ENCODE measurements at places on chromosomes 12 and 14.

- no peak for DNase-seq
Observed at GRCh38 chr14:38718519-38718918, 384.5 kb downstream of the SEC23A start.

DNA sequence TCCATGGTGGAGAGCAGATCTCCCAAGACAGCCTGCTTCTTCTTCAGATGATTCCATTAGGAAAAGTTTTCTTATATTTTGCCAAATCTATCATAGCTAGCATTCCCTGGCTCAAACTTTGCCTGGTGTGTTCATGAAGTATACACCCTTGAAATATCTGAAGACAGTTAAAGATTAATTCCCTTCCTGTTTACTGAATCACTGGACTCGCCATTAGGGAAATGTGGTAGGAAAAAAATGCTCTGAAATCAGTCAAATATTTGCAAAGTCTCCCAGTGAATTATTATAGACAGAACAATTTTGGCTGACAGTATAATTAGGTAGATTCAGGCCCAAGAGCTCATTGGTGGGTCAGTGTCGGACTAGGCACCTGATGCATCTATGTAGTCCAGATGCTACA, 86.5 kb downstream of the PDZRN4 start:
- DNase-seq: no peak

DNA sequence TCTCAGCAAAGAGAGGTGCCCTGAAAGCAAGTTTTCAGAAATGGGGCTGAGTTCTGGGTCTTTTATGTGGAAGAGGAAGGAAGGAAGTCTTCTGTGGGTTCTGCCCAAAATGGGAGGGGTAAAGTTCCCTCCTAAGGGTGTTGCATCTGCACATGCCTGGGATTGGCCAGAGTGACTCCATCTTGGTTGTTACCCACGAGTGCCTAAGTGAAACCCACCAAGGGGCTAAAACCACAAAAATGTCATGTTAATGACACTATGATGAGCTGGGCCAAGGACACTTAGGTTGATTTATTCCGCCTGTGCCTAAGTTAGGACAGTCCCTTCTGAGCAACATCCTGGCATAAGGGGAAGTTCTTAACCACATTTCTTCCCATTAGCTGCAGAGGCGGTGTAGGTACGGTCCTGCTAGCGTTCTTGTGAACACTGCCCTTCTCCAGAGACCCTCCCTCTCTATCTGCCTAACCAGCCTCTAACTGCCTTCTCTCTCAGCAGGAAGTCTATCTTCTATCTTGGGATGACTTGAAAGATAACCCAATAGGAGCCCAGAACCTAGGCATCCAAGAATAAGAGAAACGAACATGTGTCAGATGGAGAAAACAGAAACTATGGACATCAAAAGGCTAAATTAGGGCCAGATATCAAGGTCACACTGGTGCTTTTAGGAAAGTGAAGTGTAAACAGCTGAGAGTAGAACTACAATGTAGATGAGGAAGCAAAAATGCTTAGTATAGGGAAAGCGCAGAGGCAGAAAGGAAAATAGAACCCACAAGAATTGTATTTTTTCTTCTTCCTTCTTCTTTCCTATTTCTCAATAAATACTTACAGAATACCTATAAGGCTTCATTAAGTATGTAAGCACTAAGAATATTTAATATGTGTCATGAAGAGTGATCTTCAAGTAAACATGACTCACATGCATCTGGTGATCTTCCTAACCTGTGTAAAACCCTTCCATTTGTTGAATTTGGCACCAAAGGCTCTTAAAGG, 104.2 kb upstream of the AMN1 start:
- no peak for DNase-seq

DNA sequence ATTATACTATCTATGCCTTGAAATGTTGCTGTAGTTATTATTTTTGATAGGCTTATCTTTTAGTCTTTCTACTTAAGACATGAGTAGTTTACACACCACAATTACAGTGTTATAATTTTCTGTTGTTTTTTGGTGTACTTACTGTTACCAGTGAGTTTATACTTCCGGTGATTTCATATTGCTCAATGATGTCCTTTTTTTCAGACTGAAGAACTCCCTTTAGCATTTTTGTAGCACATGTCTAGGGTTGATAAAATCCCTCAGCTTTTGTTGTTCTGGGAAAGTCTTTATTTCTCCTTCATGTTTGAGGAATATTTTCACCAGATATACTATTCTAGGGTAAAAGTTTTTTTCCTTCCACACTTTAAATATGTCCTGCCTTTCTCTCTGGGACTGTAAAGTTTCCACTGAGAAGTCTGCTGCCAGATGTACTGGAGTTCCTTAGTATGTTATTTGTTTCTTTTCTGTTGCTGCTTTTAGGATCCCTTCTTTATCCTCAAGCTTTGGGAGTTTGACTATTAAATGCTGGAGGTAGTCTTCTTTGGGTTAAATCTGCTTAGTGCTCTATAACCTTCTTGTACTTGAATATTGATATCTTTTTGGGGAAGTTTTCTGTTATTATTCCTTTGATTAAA, 41.5 kb upstream of the FERMT2 start:
- no peak for DNase-seq

DNA sequence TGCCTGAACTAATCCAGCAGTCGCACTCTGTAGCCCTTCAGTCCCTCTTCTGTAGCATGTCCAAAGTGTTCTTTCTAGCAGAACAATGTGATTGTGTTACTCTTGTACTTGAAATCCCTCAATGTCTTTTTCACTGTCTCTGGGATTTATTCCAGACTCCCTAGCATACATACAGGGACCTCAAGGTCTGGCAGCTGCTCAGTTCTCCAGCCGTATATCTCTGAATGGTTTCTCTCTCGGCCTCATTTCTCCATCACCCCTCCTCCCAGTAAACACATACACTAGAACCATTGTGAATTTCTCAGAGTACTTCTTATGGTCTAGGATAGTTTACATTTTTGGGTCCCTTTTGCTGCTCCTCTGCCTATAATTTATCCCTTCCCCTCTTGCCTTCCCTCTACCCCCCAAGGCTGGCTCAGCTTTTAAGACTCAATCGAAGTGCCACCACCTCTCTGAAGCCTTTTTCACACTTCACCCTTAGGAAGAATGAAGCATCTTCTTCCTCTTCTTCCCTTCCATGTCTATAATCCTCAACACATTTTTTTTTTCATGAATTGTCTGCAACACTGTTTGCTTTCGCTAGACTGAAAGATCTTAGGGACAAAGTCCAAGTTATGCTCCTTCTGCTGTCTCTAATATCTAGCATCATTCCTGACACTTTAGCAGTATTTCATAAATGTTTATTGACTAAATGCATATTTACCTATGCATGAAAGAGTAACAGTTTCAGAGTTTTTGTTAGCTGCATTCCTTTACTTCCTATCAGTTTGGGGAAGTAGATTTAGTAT, 446.1 kb downstream of the ZFP36L1 start:
- DNase-seq: no peak

- no peak for DNase-seq
Observed at GRCh38 chr12:11497995-11498394, 102.6 kb upstream of the PRB2 start.

DNA sequence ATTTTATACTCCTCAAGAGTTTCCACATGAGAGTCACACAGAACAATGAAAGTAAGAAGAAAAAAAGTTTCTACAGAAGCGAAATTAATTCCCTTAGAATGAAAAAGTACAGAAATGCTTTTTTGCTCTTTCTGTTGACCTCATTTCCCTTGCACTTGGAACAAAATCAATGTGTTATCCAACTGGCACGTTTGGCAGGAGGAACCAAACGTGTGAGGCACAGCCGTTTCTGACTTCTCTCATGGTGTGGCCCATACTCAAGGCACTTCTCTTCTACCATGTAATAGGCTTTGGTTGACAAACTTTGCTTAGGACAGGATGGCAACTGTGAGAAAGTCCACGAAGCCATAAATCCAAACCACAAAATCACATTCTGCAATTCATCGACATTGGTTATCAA, 297.0 kb downstream of the FUT8 start:
- no peak for DNase-seq

GRCh38 chr12:6230321-6231110, 30.3 kb downstream of the CD9 start:
- DNase-seq: no peak

DNA sequence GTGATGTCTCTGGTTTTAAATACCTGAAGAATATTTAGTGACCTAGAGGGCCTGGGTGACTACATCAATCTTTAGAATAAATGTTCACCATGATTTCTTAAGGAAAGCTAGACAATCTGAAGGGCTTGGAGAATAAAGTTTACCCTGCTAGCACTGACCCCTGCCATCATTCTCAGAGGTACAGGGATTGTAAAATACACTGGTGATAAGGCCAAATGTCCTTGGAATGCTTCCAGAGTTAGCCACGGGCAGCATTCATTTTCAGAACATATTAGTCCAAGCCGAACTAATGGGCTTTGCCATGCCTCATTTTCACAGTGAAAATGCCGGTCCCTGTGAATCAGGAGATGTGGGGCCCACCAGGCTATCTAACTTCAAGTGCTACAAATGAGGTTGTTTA, 1381.7 kb upstream of the SEL1L start:
- no peak for DNase-seq

DNA sequence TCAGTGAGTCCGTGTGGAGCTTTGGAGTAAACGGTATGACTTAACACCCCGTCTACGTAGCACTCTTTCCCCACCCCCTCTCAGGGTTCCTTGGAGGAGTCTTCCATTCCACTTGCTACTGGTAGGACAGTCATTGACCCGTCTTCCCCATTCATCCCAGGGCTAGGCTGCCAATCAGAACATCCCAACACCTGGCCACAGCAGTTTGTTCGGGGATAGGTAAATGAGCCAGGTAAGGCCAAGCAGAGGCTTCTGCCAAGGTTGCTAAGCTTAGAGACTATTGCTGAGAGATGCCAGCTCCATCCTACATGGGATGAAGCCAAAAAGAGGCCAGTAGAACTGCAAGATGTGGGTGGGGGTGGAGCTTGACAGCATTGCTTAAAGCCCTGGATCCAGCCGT, 130.8 kb downstream of the BCL11B start:
- no peak for DNase-seq

GRCh38 chr12:125458552-125459268, 393.5 kb downstream of the AACS start:
- DNase-seq: no peak

DNA sequence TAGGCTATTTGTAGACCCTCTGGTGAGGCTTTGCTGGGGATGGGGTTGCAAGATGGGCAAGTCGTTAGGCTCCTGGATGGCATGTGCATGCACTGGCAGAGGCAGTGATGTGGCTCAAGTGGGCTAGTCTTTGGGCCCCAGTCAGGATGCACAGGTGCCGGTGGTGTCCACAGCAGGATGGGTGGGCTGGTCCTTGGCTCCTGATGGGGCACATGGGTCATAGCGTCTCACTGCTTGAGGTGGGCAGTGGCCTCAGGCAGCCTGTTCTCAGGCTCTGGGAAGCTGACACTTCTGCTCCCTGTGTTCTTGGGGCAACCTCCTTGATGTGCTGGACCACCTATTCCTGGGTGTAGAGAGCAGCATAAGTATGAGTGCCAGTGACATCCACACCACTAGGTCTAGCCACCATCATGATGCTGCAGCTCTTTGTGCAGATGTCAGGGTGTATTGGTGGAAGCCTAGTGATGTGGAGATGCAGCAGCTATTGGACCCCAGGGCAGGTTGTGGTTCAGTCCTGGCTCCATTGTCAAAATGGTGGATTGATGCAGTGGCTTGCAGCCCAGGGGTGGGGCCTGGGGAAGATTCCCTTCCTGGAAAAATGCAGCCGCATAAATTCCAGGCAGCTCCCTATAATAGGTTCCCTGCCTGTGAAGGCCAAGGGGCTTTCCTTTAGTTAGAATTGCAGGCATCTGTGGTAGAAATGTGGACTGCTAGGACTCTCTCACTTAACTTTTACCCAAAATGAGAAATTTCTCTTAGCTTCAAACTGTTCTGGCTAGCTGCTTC, 742.5 kb upstream of the MDGA2 start:
- no peak for DNase-seq

All from HuH-7 (cell line).